ENCODE measurements at places on chromosomes 3 and 15. TPM values are rescaled to one million over a fixed set of nuclear protein-coding genes. Genes with fewer than 3 reads are reported as not detected.

DNA sequence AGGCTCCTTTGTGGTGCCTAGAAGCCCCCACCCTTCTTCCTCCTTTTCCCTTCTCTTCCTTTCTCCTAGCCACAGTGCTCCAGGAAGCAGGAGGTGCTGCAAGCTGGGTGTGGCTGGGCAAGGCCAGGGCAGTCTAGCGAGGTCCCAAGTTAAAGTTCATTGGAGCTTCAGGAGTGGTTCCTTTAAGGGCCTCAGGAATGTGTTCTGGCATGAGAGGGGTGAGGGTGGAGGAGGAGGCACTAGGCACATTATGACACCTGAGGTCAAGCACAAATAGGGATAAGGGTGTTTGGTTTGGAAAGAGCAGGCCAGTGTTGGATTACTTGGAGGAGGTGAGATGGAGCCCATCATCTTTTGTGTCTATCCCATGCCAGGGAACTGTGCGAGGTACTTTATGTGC, 258.7 kb downstream of the TLE3 start:
- no peak for DNase-seq
- H3K4me3 ChIP-seq, result no peak overlapping the region
- no peaks in the 10 kb centered on the region for H3K4me1 ChIP-seq
- peaks cover 61% of the 10 kb centered on the region for H3K27me3 ChIP-seq

- H3K27ac ChIP-seq, result peak overlapping the region; percentile 20
- H3K4me3 ChIP-seq, result no peak overlapping the region
- no peak for DNase-seq
- H3K36me3 ChIP-seq, result peaks cover 5% of the 10 kb centered on the region
Measured at GRCh38 chr15:80066912-80067311, 7.4 kb downstream of the ZFAND6 start.

- peak overlapping the region; percentile 88 for H3K27ac ChIP-seq
- no peaks in the 10 kb centered on the region for H3K27me3 ChIP-seq
- DNase-seq, result no peak
- no peak overlapping the region for H3K4me3 ChIP-seq
Measured at GRCh38 chr3:136465296-136465695, 215.2 kb downstream of the PCCB start.

- peak; percentile 2 for DNase-seq
- no peak overlapping the region for H3K27ac ChIP-seq
- H3K27me3 ChIP-seq, result peaks cover 29% of the 10 kb centered on the region
- H3K4me3 ChIP-seq, result no peak overlapping the region
- no peaks in the 10 kb centered on the region for H3K4me1 ChIP-seq
Measured at GRCh38 chr15:77784361-77785292, 151.9 kb upstream of the LINGO1 start.

- peak; percentile 12 for DNase-seq
- H3K4me3 ChIP-seq, result no peak overlapping the region
- H3K27ac ChIP-seq, result no peak overlapping the region
- no peaks in the 10 kb centered on the region for H3K36me3 ChIP-seq
- H3K27me3 ChIP-seq, result peaks cover 4% of the 10 kb centered on the region
Measured at GRCh38 chr15:57866149-57866736, 159.7 kb downstream of the POLR2M start.

DNA sequence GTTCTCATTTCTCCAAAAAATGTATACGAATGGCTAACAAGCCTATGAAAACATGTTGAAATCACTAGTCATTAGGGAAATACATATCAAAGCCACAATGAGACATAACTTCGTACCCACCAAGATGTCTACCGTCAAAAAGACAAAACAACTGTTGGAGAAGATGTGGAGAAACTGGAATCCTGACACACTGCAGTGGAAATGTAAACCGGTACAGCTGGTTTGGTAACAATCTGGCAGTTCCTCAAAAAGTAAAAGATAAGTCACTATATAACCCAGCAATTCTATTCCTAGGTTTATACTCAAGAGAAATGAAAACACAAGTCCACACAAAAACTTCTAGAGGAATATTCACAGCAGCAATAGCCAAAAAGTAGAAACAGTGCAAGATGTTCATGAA, 7.0 kb downstream of the SCAPER start:
- H3K27ac ChIP-seq, result no peak overlapping the region
- H3K4me1 ChIP-seq, result peaks cover 6% of the 10 kb centered on the region

DNA sequence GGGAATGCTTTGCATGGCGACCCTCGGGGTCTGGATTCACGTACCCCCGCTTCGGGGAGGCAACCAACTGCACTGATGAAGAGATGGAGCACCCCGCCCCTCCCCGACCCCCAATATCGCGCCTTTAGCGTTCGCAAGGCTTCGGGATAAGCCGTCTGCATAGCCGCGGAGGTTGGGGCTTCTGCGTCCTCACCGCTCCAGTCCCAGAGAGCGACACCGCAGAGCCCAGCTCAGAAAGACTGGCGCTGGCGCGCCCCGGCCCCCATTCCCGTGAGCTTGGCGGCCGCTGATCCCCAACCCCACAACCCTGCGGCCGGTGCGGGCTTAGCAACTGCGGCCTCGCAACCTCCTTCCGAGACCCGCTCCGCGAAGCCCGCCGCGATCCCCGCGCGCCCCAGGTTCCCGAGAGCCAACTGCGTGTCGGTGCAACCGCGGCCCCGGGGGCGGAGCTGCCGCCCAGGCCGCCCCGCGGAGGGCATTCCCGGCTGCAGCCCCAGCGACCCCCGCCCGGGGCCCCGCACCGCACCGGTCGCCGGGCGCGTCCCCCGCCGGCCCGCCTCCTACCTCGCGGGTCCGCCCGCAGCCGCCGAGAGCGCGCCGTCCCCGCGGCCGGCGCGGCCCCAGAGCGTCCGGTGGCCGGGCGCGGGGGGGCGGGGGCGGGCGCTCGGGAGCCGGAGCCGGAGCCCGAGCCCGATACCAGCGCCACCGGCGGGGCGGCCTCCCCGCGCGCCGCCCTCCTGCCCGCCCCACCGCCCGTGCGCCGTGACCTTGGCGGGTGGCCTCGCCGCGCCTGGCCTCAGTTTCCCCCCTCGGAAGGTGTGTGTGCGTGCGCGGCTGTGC, 79.5 kb downstream of the IQSEC1 start:
- no peak for DNase-seq
- H3K4me1 ChIP-seq, result peaks cover 23% of the 10 kb centered on the region
- H3K27ac ChIP-seq, result no peak overlapping the region
- H3K4me3 ChIP-seq, result peak overlapping the region; percentile 88

DNA sequence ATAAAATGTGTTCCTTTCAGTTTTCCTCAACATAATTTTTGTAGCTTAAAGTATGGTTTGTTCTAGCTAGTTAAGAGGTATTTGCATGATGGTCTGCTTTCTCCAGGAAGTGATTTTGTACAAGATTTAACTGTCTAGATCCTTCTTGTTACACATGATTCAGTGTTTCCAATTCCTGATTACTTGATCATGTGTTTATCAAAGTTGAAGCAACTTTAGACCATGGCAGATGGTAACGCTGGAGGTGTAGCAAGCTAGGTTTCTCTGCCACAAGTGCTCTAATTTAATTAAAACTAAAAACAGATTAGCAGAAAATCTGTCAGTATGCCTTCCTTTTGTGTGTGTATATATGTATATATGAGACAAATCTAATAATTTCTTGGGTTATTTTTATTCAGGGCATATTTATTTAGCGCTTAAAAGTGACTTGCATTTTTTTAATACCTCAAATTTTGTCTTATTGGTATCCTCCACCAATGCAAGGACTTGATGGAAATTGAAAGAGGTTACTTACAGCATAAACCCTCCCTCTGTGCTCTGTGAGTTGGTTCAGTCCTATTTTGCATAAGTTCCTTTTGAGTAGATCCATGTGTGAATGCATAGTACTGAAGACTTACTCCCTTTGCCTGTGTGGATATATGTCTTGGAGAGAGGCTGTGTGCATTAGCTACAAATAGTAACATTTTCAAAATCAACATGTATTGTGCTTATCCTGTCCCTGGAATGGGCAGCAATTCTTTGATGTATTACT, 157.3 kb upstream of the CGNL1 start:
- DNase-seq, result peak; percentile 89
- H3K27ac ChIP-seq, result peak overlapping the region; percentile 90
- peak overlapping the region; percentile 95 for H3K4me3 ChIP-seq
- no peaks in the 10 kb centered on the region for H3K27me3 ChIP-seq
- no peaks in the 10 kb centered on the region for H3K36me3 ChIP-seq
- H3K4me1 ChIP-seq, result peaks cover 74% of the 10 kb centered on the region

GRCh38 chr15:69154684-69155083, 5.8 kb upstream of the GLCE start:
- H3K4me3 ChIP-seq, result peak overlapping the region; percentile 67
- H3K4me1 ChIP-seq, result peaks cover 30% of the 10 kb centered on the region
- H3K27me3 ChIP-seq, result peaks cover 6% of the 10 kb centered on the region
- peaks cover 4% of the 10 kb centered on the region for H3K36me3 ChIP-seq
- H3K27ac ChIP-seq, result peak overlapping the region; percentile 69

DNA sequence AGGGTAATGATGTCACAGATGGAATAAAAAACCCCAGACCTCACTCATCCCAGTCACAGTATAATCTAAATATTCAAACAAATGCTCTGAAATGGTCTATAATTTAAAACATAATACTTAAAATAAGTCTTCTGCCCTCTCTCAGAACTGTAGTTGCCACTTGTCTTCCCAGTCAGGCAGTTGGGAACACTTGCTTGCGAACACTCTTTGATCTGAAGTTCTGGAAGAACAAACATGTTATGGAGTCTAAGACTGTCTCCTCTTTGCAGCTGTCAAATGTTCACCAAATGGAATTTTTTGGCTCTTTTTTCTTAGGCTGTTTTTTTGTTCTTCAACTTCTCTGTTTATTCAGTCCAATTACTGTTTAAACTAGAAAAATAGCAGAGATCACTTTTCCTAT, 711.1 kb upstream of the GOLIM4 start:
- peaks cover 50% of the 10 kb centered on the region for H3K4me1 ChIP-seq
- DNase-seq, result no peak
- no peaks in the 10 kb centered on the region for H3K36me3 ChIP-seq

- H3K36me3 ChIP-seq, result no peaks in the 10 kb centered on the region
- H3K4me3 ChIP-seq, result no peak overlapping the region
- no peak overlapping the region for H3K27ac ChIP-seq
- H3K27me3 ChIP-seq, result no peaks in the 10 kb centered on the region
- peak; percentile 98 for DNase-seq
- H3K4me1 ChIP-seq, result peaks cover 19% of the 10 kb centered on the region
Measured at GRCh38 chr3:72338942-72339669, 509.1 kb downstream of the SHQ1 start.

- peak overlapping the region; percentile 41 for H3K4me3 ChIP-seq
- H3K4me1 ChIP-seq, result peaks cover 17% of the 10 kb centered on the region
- H3K36me3 ChIP-seq, result no peaks in the 10 kb centered on the region
- peak; percentile 84 for DNase-seq
- peaks cover 2% of the 10 kb centered on the region for H3K27me3 ChIP-seq
Measured at GRCh38 chr3:186746008-186746407, 28.8 kb downstream of the KNG1 start.

DNA sequence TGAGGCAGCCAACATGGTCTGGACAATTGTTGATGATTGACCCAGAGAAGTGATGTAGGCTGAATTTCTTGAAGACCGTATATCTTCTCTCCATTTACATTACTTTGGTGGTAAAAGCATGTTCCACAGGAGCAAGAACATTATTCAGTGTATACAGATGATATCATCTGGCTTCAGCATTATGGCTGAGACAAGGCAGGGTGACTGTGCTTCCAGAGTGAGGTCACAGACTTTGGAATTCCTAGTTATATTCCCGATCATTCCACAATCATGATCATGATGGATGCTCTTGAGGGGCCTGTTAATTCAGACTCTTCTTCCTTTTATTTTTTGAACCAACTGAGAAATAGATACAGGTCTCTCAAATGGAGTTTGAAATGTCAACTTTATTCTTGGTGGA, 19.0 kb downstream of the PLS1 start:
- no peaks in the 10 kb centered on the region for H3K4me1 ChIP-seq
- H3K27ac ChIP-seq, result no peak overlapping the region
- no peak overlapping the region for H3K4me3 ChIP-seq
- no peaks in the 10 kb centered on the region for H3K36me3 ChIP-seq
- H3K27me3 ChIP-seq, result peaks cover 8% of the 10 kb centered on the region

GRCh38 chr3:101478980-101479379, 34.0 kb downstream of the SENP7 start:
- no peak for DNase-seq
- no peaks in the 10 kb centered on the region for H3K4me1 ChIP-seq
- H3K36me3 ChIP-seq, result peaks cover 38% of the 10 kb centered on the region
- no peaks in the 10 kb centered on the region for H3K27me3 ChIP-seq
- H3K27ac ChIP-seq, result no peak overlapping the region

The ENTPD3 gene
- not detected for total RNA-seq

The ROPN1 gene
- total RNA-seq, result not detected

The SENP5 gene
- total RNA-seq, result 32.9 TPM

The CHRNA3 gene
- total RNA-seq, result not detected

Measured in HFFc6 (cell line).